Cardiac septum (tissue), 1 donor: ENCODE measurements at places on chromosomes 16 and 17.

DNA sequence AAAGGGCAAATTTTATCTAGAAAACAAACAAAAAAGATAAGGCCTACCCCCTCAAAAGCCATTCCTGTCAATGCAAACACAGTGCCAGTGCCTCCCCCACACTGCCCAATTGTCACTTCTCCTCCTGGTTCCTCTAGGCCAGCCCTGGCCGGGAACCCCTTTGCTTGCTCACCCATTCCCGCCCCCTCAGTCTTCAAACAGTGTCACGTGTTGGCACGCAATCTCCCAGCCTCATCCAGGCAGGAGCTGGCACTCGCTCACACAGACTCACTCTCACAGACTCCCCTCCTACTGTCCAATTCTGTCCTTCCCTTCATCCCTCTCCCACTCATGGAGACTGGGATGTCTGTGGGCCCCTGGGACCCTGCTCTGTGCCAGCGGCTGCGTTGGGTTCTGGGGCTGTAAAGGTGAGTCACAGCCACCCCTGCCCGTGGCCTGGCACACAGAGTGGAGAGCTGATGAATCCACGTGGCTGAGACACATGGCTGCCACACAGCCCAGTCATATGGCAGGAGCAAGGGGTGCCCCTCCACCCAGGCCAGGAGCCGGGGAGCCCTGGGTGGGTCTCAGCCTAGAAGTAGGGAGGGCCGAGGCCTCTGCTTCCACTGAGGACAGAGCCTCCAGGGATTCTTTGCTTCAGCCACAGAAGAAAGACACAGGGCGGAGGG, 54.8 kb downstream of the VAC14 start:
- no peak for DNase-seq

GRCh38 chr16:87821376-87822107, 47.8 kb downstream of the SLC7A5 start:
- DNase-seq: no peak

GRCh38 chr17:36740157-36740556, 138.8 kb downstream of the MRM1 start:
- no peak for DNase-seq

GRCh38 chr17:61128661-61129115, 271.0 kb upstream of the TBX2 start:
- DNase-seq: no peak

GRCh38 chr16:79836144-79836543, 235.6 kb upstream of the MAF start:
- DNase-seq: no peak

DNA sequence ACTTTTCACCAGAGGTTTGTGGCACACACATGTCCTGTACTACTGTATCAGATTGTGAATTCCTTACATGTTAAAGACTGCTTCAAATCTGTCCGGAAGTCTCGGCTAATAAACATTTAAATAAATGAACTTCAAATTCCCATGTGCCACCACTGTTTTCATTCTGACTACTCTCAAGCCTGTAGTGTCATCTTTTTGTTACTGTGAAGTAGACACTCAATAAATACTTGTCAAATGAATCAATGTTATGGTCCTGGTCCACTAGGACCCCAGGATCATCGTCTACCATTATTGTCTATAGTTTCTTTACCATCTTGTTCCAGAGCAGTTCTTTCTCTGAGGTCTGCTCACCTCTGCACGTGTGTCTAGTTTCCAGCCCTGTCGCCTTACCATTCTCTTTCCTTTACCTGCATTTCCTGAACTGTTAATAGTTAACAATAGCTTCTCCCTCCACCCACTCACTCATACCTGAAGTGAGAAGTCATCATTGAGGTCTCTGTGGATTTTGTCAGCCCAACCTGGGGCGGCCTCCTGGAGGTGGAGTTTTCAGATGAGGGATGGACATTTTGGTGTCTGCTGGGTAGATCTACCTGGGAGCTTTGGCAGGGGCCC, 333.0 kb downstream of the SEC14L1 start:
- no peak for DNase-seq

DNA sequence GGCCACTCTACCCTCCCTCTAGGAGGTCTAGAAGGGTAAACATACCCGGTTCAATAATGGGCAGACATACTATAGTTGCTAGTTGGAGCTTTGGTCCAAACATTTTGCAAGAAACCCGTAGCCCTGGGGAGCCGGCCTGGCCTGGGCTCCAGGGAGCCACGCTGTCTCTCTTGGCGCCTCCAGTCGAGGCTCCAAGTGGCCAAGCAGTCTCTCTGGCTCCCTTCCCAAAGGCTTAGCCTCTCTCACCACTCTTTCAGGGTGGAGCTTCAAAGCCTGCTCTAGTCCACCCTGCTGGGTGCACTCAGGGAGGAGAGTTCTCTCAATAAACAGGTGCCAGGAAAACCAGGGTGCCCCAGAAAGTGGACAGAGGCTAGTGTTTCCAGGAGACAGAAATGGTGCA, 32.2 kb downstream of the RCVRN start:
- DNase-seq: no peak

DNA sequence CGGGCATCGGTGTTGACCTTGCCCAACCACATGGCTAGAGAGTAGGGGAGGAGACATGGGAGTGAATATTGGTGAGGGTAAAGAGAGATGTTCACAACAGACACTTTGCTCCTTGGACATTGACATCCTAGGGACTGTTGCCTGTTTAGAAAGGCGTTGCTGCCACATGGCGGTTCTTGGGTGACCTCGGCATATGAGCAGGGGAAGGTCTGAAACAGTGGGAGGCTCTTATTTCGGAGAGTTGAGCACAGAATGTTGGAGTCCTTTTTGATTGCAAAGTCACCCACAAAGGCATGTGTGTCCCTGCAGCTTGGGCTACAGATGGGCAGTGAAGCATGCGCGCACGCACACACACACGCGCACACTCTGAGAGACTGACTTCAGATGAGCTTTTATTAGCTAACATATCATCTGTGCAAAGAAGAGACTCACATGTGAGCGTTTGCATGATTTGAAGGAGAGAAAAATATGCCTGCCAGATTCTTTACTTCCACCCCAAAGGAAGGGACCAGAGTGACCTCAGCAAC, 104.4 kb downstream of the SHISA9 start:
- no peak for DNase-seq

DNA sequence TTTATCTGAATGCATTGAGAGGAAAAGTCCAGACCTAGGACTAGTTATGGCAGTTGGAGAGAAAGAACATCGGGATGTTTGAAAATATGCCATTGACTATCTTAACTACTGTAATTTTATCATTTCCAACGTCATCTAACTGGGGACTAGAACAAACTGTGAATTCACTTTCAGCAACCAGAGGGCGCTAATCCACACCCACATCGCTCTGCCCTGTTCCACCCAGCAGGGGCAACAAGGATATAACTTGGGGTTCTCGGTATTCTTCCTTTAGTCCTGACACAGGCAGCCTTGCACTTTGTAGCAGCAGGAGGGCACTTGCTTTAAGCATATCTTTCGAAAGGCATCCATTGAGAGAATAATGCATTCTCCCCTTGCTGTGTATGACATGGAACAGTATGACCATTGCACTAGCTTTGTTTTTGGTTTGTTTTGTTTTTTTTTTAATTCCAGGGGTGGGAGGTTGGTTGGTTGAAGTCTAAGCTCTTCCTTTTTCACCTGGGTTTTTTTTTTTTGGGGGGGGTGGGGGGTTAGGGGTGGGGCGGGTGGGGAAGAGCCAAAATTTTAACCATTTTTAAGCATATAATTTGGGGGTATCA, 31.5 kb downstream of the SIAH1 start:
- DNase-seq: no peak

- no peak for DNase-seq
These were observed 16.2 kb downstream of the MPO start for GRCh38 chr17:58264407-58265103.

- no peak for DNase-seq
These were observed 110.7 kb upstream of the NOL11 start for GRCh38 chr17:67606896-67607604.

GRCh38 chr17:10992106-10992880, 154.4 kb upstream of the PIRT start:
- no peak for DNase-seq

- no peak for DNase-seq
These were observed at the start of gene ALOX15B for GRCh38 chr17:8038954-8039610. TSS of gene ALOX15B (plus strand) at chr17:8039059. CDS start at chr17:8039156, 97 bp downstream.

- DNase-seq: no peak
These were observed 8.7 kb downstream of the COL1A1 start for GRCh38 chr17:50192618-50193291.

- DNase-seq: peak; percentile 77
These were observed 757 bp downstream of the ORMDL3 start for GRCh38 chr17:39926588-39927100.

DNA sequence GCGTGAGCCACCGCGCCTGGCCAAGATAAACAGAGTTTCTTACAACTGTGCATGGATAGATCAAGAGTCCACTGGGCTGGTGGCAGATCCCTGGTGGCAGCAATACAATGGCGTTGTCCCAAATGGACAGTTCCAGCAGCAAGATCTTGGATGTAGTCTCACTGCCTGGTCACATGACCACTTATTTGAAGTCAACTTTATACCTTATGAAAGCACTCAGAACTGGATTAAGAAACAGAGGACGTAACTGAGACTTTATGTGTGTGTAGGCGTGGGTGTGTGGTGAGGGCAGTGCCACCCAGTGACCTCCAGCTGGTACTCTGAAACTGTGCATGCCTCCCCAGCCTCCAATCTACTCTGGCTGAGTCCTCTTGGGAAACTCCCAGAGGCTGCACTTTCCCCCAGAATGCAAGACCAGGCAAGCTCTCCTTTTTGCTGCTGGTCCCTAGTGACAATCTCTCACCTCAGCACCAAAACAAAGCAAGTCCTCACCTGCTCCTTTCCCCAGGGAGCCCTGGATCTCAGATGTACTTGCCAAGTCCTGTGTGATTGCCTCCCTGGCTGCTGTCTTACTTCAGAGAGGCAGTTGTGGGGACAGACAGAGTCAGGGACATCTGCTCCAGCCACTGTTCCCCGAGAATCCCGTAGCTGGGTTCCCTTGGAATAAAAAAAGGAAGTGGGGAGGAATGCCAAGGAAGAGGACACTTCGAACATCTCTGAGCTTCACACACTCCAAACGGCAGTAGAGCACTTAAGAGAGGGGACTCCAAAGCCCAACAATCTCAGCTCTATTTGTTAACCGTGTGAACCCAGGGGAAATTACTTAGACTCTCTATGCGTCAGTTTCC, 11.7 kb upstream of the ST6GALNAC2 start:
- no peak for DNase-seq

DNA sequence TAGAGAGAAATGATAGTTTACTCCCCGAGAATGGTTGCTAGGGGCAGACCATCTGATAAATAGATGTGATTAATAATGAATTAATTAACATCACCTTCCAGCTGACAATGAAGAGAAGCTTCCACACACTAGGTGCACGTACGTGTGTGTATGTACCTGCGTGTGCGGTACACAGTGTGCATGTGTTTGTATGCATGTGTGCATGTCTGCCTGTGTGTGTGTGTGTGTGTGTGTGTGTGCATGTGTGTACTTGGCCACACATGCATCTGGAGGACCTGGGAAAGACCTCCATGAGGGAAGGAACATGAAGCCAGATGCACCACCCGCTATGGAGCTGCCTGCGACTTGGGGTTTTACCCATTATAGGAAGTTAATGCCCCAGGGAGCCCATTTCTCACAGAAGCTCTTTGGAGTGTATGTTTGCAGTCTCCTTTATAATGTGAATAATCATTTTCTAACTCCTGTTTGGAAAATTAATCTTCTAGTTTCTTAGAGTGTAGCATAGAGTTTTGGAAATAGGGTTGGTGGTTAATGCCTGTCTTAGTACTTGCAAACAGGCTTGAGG, 229.1 kb downstream of the ENGASE start:
- no peak for DNase-seq

- no peak for DNase-seq
These were observed 8.2 kb downstream of the CDH15 start for GRCh38 chr16:89179656-89180315.
